Myocyte (in vitro differentiated cells): ENCODE measurements at places on chromosomes 1 and 21. TPM values are rescaled to one million over a fixed set of nuclear protein-coding genes. Genes with fewer than 3 reads are reported as not detected.
A peak's percentile ranks its signal among the peaks of the same experiment; 100 is the strongest.

DNA sequence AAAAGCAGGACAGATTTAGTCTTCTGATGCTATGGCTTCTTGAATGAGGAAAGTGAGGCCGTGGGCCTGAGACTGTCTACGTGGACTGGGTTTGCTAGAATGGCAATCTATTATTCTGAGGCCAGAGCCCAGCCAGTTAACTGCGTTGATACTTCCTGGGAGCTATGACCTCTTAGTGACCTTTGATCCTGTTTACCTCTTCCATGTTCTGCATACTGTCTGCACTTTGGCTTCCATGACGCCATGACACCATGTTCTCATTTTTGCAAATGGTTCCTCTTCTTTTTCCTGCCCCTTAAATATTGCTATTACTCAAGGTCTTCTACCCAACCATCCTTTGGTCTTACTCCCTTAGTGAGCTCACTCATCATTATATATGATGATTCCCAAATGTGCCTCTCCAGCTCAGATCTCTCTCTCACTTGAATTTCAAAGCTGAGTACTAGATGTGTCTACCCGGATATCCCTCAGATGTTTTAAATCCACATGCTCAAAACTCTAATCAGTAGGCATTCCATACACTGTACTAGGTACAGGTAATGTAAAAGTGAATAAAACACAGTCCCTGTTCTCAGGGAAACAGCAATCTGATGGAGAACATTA, 66.1 kb upstream of the ATP1A1 start:
- DNase-seq = no peak

HIVEP3 gene
- total RNA-seq = 1.8 and 2.0 TPM in 2 replicates

DNA sequence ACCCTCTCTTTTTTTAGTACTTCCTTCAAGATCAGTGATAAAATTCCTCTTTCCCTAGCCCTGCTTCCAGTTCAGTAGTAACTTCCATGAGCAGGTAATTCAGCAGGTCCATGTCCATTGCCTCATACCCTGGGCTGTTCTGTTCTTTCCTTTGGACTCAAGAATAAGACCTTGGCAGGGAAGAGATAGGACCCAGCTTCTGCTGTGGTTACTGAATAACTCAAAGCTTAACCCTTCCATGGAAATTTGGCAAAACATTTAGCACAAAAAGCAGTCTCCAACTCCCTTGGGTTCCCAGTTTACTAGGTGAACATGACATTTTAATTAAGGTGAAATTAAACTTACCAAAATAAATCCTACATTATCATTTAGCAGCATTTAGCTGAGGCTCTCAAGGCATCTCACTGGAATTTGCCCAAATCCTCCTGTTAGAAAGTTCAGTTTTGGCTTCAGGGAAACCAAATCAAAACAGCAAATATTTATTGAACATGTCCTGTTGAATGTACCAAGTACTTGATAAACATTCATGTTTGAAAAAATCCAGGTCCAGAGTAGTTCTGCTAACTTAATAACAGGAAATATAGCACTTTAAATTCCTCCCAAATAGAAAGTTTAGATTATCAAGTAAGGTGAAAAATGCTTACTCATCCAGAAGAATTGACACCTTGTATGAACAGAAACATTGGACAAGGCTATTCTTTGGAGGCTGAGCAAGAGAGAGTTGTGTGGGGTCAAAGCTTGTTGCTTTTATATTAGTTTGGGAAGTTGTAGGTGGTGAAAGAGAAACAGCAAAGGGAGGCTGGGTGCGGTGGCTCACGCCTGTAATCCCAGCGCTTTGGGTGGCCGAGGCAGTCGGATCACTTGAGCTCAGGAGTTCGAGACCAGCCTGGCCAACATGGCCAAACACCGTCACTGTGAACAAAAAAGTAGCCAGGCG, 8.4 kb upstream of the SERPINC1 start:
- no peak for DNase-seq

GRCh38 chr1:119327450-119328155, 41.0 kb upstream of the HAO2 start:
- no peak for DNase-seq

DNA sequence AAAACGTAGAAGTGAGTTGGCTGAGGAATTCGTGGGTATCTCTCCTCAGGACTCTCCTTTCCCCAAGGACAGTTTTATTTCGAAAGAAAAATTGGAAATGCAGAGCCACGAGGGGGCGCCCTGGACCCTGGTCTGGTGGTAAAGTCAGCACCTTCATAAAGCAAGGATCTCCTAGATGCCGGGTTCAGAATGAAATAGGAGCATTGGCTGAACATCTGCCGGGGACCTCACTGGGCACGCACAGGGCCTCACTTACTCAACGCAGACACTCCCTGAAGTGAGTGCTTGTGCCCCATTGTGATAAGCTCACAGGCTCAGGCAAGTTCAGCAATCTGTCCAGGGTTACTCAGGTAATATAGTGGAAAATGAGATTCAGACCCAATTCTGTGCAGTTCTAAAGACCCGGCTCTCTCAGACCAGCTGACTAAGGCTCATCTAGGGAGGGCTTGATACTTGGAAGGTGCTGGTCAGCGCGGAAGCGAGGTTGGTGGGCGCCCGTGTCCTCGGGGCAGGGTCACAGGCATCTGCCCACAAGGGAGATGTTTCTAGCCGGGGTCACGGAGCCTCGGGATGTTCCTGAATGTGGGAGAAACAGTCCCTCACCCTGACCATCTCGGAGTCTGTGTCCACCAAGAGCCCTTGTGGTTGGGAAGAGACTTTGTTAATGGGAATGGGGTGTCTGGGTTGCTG, 55.7 kb upstream of the ETV3 start:
- peak; percentile 60 for DNase-seq

ST6GALNAC3 gene
- total RNA-seq = not detected in 2 replicates

BEND5 gene
- total RNA-seq = 0.21 and 0.29 TPM in 2 replicates

- no peak for DNase-seq
Measured at GRCh38 chr1:61120998-61121397, 38.6 kb downstream of the NFIA start.

GRCh38 chr1:33004613-33005012, 32.1 kb downstream of the AK2 start:
- DNase-seq = no peak
